ENCODE measurements at places on chromosomes 3 and 15. TPM values are rescaled to one million over a fixed set of nuclear protein-coding genes. Genes with fewer than 3 reads are reported as not detected.

The SHC4 gene
- total RNA-seq, result 0.65 TPM

- no peak overlapping the region for H3K4me3 ChIP-seq
- H3K36me3 ChIP-seq, result no peaks in the 10 kb centered on the region
Observed at GRCh38 chr15:41881920-41882688, 11.7 kb downstream of the SPTBN5 start.

- H3K36me3 ChIP-seq, result peaks cover 50% of the 10 kb centered on the region
- H3K4me1 ChIP-seq, result peaks cover 67% of the 10 kb centered on the region
- peak overlapping the region; percentile 99 for H3K4me3 ChIP-seq
- peak overlapping the region; percentile 93 for H3K27ac ChIP-seq
Observed at GRCh38 chr3:50238549-50239026, 2.6 kb downstream of the GNAI2 start.

DNA sequence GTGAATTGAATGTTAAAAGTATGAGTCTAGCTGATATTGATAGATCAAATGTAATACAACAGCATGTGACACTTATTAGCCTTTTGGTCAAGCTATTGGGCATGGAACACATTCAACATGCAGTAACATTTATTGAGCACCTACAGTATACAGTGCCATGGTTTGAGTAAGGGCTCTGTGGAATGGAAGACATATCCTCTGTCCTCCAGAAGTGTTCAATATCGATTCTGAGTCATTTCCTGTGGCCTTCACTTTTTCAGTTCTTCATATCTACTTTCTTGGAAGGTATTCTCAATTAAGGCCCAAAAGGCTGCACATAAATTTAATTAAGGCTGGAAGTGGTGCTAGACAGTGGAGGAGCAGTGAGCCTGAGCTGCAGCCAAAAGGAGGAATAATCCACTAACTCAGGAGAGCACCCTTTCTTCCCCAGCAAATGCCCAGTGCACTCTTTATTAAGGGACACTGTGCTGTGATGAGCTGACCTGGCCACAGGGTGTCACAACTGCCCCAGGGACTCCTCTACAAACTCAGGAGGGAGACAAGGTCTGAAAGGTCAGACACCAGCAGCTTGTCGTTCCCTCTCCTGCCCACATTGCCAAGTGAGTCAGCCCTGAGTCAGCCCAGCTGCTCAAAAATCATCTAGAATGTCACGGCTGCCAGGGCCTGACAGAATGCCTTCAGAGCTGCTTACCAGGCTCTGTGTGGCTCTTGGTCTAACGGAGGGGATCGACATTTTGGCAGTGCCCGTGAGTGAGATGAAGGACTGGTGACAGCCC lies 544.8 kb downstream of the AGBL1 start:
- H3K4me1 ChIP-seq, result peaks cover 27% of the 10 kb centered on the region
- H3K36me3 ChIP-seq, result no peaks in the 10 kb centered on the region
- peak; percentile 76 for DNase-seq
- no peak overlapping the region for H3K4me3 ChIP-seq
- peak overlapping the region; percentile 39 for H3K27ac ChIP-seq

GRCh38 chr3:74139648-74140047 lies 474.8 kb downstream of the CNTN3 start:
- no peak overlapping the region for H3K4me3 ChIP-seq
- no peak for DNase-seq
- no peaks in the 10 kb centered on the region for H3K27me3 ChIP-seq
- no peak overlapping the region for H3K27ac ChIP-seq
- H3K36me3 ChIP-seq, result no peaks in the 10 kb centered on the region

DNA sequence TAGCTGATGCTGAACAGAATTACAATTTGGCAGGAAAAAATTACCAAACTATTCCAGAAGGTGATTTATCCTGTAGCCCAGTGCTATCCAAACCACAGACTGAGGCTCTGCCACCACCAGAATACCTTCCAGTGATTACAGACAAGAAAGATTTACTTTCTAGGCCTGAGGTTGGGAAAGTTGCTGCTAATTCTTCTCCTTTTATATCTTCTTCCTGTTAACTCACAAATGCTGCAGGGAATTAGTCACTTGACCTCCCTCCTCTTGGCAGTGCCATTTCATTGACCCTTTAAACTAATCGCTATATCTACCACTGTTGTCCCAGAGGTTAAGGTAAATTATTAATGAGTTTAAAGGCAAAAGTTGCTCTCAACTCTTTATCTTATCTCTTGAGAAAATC lies 118.4 kb downstream of the CTNNB1 start:
- H3K4me1 ChIP-seq, result no peaks in the 10 kb centered on the region
- H3K4me3 ChIP-seq, result no peak overlapping the region
- H3K27ac ChIP-seq, result no peak overlapping the region

DNA sequence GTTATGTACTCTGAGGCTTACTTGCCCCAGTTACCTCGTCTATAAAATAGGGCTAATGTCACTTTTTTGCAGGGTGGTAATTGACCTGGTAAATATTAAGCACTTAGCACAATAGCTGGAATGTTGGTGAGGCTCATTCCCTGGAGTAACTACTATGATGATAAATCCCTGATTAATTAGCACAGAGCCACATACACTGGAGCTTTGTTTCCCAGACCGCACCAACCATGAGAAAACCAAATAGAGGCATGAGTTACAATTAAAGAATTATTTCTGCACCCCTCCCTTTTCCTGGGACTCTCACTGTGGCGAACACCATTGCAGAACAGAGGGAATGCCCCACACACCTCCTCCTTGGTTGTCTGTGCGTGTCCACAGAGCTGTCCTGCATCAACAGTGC lies 76.6 kb upstream of the CPOX start:
- H3K4me3 ChIP-seq, result no peak overlapping the region
- no peaks in the 10 kb centered on the region for H3K36me3 ChIP-seq
- peaks cover 5% of the 10 kb centered on the region for H3K27me3 ChIP-seq
- H3K4me1 ChIP-seq, result no peaks in the 10 kb centered on the region
